ENCODE measurements at places on chromosomes 1 and 21. TPM values are rescaled to one million over a fixed set of nuclear protein-coding genes. Genes with fewer than 3 reads are reported as not detected.

Gene PLPP3
- total RNA-seq: 109 TPM

- DNase-seq: no peak
Observed at GRCh38 chr1:17632541-17633184, 93.2 kb downstream of the ARHGEF10L start.

DNA sequence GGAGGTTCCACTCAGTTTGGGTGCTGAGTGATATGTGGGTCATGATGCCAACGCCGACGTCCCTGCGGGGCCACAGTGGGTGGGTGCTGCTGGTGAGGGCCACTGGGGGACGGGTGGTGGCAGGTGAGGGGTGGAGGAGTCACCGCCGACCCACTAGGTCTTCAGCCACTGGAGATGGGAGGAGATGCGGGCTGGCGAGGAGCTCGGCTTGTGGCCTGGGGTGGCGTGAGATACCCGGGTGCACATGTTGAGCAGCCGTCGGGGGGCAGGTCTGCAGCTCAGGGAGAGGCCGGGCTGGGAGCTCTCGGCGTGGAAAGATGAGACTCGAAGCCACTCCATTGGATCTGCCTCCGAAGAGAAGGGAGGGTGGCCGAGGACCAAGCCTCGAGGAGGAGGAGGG is 40.5 kb downstream of the FAAP20 start:
- DNase-seq: no peak

Gene PRRX1
- total RNA-seq: 23.0 TPM

- no peak for DNase-seq
Observed at GRCh38 chr1:196393742-196394141, 214.5 kb downstream of the KCNT2 start.

- no peak for DNase-seq
Observed at GRCh38 chr1:202343652-202344349, 2.1 kb upstream of the UBE2T start.

All from ureter (tissue), 1 donor.